ENCODE measurements at places on chromosomes 4 and X.

DNA sequence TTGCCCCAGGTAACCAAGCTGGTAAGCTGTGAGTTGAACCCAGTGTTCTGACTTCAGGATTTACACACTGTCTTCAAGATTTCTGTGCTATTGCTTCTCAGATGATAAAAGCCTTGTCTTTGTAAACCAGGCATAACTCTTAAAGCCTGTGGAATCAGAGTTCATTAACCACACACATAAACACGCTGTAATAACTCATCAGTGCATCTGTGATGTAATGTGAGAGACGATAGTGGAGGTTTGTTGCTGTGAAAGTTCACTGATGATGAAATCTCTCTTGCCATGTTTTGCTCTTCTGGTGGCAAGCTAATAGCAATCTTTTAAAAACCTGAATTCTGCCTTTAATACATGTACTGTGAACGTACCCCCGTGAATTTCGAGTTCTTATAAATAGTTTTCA is 41.5 kb downstream of the CLCN4 start:
- peak; percentile 18 for DNase-seq

- no peak for DNase-seq
Observed at GRCh38 chr4:173325007-173325736, 9.0 kb downstream of the HMGB2 start.

DNA sequence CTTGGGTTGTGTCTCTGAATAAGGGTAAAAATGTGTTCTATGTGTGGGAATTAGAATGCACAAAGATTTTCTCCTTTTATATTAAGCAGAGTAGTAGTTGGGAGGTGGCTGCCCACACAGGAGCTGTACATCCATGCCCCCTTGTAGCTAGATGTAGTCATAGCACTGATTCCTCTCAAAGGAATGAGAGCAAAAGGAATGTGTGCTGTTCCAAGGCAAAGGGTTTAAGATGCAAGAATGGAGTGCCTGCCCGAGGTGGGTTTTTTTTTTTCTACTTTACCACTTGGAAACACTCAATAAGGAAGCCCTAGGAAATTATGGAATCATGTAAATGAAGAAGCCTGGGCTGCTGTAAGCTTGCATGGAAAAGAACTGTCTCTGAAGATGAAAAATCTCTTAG is 2183.2 kb upstream of the AGA start:
- DNase-seq, result peak; percentile 78

GRCh38 chrX:66009231-66009845 is 30.5 kb downstream of the VSIG4 start:
- no peak for DNase-seq

DNA sequence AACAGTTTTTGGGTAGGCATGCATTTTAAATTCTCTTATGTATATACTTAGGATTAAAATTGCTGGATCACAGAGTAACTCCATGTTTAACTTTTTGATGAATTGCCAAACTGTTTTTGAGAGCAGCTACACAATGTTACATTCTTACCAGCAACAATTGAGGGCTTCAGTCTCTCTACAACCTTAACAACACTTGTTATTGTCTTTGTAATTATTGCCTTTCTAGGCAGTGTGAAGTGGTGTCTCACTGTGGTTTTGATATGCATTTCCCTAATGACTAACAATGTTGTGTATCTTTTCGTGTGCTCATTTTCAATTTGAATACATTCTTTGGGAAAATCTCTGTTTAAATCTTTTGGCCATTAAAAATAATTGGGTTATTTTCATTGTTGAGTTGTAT is 17.3 kb upstream of the F11 start:
- no peak for DNase-seq

DNA sequence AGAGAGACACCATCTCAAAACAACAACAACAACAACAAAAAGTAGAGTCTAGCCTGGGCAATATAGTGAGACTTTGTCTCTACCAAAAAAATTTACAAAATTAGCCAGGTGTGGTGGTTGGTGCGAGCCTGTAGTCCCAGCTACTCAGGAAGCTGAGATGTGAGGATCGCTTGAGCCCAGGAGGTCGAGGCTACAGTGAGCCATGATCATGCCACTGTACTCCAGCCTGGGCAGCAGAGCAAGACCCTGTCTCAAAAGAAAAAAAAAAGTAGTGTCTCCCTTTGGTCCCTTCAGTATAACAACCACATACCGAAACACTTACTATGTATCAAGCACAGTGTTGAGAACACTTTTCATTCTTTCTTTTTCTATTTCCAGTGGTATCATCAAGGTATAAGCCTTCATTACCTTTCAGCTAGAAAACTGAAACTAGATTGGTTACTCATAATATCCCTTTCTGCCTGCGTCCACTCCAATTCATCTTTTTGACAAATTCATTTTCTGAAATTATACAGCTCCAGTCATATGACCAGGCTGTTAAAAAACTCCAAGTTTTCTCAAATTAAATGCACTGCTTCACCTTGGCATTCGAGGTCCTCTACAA is 54.1 kb downstream of the RPS6KA3 start:
- no peak for DNase-seq

DNA sequence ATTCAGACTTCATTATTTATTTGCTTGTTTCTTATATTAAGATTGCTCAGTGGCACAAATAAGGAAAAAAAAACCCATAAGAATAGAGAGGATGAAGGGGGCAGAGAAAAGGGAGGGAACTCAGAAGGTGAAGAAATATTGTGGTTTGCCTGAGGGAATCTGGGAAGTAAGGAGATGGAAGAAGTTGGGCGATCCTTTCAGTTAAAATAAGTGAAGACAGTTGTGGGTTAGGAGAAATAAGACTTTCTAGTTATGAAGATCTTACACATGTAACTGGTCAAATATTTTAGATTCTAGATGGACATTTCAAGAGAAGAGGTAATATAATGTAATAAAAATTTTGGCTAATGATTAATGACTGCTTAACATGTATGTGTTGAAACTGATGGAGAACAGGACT is 138.7 kb upstream of the LIMCH1 start:
- DNase-seq, result peak; percentile 29

DNA sequence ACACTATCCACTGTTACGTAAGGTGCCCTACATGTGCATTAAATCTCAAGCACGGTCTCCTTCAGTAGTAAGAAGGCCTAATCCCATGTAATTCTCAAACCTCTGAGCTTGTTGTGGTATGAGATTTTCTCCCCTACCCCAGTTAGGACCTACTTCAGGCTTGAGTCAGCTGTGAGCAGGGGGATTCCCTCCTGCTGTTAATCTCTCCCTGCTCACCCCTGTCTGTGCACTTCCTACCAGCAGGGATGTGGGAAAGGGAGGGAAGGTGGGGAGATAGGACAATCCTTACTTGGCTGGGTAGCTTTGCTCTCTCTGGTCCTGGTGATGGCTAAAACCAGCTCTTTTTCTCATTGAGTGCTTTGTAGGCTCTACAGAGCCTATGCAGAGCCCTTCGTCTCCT is 60.8 kb downstream of the PALLD start:
- no peak for DNase-seq

- DNase-seq, result no peak
Observed at GRCh38 chrX:101450085-101450484, 35.2 kb upstream of the ARMCX4 start.

- peak; percentile 23 for DNase-seq
Observed at GRCh38 chr4:172786039-172786792, 382.4 kb upstream of the GALNT7 start.

- no peak for DNase-seq
Observed at GRCh38 chr4:11106759-11107158, 321.9 kb downstream of the HS3ST1 start.

DNA sequence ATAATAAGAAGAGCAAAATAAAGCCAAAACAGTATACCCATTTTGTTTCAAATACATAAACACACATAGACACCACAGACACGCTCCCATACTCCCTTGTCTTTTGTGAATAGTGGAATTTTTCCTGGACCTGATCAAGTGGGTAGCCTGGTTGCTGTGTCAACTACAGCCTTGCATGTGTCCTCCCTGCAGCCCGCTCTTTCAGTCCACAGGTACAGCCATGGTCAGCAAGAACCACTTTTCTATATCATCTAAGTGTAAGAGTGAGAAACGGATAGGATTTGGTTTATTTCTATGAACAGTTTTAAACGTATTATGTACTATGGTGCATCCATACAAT is 9.8 kb downstream of the PWWP3B start:
- no peak for DNase-seq

- no peak for DNase-seq
Observed at GRCh38 chr4:1956631-1957030, 52.1 kb downstream of the NELFA start.

DNA sequence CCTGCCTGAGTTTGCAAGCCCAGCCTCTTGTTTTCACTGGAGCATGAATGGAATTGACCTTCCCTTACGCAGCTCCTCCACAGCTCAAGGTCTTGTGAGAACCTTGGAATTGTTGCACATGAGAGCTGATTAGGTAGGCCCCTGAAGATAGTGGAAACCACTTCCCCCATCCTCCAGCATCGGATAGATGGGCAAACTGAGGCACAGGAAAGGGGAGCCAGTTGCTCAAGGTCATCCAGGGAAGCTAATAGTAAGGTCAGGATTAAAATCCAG is 27.2 kb downstream of the PJA1 start:
- DNase-seq, result no peak

GRCh38 chr4:47704693-47705325 is 133.1 kb downstream of the CORIN start:
- DNase-seq, result no peak

DNA sequence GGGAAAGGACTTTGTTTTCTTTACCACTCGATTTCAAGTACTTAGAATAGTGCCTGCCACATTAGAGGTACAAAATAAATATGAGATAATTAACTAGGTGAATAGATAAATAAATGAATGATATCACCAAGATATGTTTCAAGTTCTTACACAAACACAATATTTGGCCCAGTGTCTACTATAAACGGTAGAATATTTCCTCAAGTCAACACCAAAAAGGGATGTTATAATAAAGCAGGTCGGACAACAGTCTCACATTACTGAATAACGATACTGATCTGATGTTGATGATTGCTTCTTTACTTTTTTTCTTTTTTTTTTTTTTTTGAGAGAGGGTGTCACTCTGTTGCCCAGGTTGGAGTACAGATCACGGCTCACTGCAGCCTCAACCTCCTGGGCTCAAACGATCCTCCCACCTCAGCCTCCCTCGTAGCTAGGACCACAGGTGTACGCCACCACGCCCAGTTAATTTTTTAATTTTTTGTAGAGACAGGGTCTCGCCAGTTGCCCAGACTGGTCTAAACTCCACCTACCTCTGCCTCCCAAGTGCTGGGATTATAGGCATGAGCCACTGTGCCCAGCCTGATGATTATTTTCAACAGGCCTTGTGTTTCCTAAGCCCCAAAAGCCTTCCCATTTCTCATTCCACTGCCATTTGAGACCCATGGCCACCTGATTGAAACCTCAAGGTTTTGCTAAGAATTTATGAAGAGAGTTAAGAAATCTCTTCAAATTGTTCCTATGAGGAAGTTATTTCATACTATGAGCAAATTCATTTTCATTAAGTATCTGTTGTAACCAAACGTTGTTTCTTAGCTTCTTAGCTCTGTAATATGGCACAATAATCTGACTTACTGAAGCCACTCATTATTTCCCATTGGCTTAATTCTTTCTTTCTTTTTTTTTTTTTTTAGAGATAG is 2.3 kb downstream of the MANBA start:
- no peak for DNase-seq

- DNase-seq, result no peak
Observed at GRCh38 chr4:182770996-182771514, 146.1 kb downstream of the DCTD start.

- peak; percentile 21 for DNase-seq
Observed at GRCh38 chr4:118981171-118981838, 92.7 kb downstream of the SYNPO2 start.

- DNase-seq, result no peak
Observed at GRCh38 chrX:33543757-33544156, 332.4 kb upstream of the DMD start.

GRCh38 chrX:24506082-24506481 is 41.0 kb downstream of the PDK3 start:
- no peak for DNase-seq

- no peak for DNase-seq
Observed at GRCh38 chr4:66465111-66465510, 794.8 kb upstream of the EPHA5 start.

DNA sequence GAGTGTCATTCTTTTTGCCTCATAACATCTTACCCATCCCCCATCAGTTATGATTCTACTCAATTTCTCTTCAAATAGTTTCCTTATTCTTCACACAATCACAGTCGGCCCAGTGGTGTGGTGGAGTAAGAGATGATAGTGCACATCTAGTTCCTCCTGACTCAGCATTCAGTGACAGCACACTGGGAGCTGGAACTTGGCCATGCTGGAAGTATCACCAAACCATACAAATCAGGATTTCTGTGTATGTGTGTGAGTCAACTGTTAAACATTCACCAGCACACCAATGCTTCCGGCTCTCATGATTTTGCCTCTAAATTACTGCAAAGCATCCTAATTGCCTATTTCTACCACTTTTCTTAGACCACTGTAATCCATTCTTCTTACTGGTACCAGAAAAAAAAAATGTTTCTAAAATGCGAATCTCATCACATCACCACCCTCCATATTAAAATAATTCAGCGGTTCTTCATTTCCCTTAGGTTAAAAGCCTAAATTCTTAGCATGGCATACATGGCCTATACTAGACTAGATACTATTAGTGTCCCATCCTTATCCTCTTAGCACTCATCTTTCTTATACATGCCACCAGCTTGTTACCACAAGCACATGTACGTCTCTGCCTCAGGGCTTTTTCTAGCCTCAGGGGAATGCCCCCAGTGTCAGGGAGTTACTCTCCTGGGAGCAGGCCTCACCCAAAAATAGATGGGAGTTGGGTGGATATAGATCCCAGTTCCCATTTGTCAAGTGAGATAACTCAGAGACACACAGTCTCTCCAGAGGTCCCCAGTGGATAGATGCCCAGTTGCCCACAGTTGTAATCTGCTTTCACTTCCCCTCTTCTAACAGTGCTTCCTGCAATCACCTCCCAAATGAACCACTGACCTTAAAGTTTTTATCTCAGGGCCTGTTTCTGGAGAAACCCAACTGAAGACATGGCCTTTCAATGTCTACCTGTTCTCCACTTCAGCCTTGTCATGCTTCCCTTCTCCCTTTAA is 49.2 kb upstream of the DDX53 start:
- DNase-seq, result peak; percentile 81

GRCh38 chr4:7802093-7802726 is 137.5 kb downstream of the AFAP1 start:
- peak; percentile 45 for DNase-seq

DNA sequence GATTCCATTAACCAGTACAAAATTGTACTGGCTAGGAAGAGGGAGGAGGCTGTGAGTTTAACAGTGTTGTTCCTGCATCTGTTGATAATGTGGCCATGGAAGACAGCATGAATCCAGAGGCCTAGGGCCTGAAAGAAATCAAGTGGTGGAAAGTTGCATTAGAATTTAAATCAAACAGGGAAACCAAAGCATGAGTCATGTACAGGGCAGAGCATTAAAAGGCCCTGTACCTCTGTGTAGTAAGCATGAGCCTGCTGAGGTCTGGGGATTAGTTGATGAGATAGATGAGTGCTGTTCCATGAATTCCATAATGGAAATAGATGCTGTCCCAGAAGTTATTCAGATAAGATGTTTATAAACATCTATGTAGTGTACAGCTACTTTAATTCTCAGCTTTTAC is 58.3 kb downstream of the MID1IP1 start:
- no peak for DNase-seq

DNA sequence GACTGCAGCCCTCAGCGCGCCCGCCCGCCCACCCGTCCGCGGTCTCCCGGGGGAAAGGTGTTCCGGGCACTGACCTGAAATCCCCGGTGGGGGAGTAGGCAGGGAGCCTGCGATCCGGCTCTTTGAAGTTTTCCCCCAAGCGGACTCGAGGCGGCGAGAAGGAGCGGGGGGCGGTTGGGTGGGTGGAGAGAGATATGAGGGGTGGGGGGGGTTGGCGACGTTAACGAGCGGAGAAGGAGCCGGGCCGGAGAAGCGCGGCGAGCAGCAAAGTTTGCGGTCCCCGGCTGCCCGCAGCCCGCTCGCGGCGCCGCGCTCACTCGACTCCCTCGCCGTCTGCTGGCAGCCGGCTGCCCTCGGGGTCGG is 636 bp downstream of the BCOR start:
- no peak for DNase-seq
